NCI-H1105 treated with DMSO at 0.1 percent for 48 hours (cell line): ENCODE measurements at places on chromosomes 7 and 10.

DNA sequence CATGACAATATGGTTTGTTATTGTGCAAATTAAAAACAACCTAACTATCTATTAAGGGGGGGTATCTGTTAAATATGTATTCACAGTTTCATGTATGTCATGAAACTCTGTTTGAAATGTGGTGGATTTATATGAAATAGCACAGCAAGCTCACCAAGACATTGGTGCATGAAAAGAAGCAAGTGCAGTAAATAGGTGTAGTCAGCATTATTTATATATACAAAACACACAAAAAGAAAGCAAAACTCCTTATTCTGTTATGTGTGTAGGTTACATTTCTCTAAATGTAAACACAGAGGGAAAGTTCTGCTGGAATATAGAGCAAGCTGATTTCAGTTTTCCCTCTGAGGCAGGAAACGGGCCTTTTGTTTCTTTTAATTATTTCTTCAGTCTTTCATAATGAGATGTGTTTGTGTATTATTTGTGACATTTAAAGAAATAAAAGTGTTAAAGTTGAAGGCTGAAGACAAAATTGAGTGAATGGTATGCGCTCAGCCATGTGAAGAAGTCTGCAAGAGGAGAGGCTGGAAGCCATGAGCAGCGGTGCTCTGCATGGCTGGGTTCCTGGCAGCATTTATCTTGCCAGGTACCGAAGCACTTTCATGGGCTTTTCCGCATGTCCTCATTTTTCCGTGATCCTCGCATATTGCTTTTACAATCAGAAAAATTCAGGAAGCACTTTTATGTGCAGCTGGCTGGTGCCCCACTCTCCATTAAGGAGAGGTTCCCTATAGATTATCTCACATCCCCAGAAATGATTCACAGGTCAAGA, 38.5 kb downstream of the GRID1 start:
- DNase-seq, result no peak

- DNase-seq, result peak; percentile 78
Measured at GRCh38 chr7:152674860-152675758, 832 bp downstream of the XRCC2 start.

DNA sequence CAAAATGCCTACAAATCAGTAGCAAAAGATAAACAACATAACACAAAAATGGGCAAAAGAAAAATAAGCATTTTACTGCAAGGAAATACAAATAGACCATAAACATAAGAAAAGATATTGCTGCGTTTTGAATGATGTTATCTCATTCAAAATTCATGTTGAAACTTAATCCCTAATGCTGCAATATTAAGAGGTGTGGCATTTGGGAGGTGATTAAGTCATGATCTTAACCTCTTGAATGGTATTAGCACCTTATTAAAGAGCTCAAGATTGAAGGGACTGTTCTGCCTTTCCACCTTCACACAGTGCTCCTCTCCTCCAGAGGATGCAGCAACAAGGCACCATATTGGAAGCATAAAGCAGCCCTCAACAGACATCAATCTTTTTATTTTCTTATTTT, 12.4 kb upstream of the TNKS2 start:
- no peak for DNase-seq

DNA sequence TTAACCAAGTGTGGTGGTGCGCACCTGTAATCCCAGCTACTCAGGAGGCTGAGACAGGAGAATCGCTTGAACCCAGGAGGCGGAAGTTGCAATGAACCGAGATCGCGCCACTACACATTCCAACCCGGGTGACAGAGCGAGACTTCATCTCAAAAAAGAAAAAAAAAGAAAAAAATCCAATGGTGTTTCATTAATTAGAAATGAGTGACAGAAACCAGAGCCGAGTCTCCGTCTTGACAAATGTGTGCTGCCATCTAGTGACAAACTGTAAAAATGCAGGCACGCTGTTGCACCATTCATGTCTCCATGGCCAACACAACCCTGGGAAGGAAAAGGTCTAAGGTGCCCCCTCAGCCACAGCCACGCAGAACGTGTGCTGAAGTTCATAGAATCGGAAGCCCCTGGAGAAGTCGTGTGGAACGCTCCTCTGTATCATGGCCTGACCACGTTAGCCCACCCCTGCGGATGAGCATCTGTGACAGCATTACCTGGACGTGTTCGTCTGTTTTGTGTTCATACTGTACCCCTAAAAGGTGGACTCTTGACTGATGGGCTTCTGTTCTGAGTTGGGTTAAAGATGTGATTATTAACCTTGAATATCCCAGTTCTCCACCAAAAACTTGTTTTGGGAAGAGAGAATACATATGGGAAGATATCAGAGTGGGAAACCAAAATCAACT, 94.9 kb downstream of the LYZL2 start:
- DNase-seq, result peak; percentile 1

DNA sequence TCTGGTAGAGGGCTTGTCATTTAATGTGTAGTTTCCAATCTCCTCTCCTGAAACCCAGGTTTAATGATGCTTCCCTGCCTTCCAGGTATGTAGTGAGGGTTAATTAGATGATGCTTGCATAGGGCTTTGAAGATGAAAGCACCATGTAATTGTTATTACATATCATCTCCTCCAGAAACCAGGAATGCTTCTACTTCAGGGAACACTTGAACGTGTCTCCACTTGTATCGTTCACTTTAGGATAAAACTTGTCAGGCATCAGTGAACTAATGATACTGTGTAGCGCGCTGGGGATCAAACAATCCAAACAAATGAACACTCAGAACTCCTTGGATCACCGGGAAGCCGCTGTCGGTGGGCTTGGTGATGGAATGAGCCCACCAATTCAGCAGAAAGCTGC, 260.9 kb upstream of the FZD8 start:
- peak; percentile 68 for DNase-seq

DNA sequence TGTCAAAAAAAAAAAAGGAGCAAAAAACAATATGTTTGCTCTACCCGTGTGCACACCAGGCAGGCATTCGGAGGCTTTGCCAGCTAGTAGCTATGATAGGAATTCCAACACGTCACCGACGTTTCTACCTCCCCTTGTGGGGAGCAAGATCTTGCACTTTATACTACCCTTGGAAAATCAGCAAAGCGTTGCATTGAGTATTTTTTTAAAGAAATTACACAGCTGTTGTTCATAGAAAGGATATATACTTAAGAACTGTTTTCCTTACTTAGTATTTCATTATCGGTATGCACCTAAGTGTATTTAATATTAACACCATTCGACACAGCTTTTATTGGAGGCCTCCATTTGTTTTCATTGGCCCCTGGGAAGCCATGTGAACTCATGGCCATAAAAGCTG, 159.9 kb upstream of the MGMT start:
- no peak for DNase-seq

GRCh38 chr7:125386211-125386610, 456.6 kb upstream of the POT1 start:
- DNase-seq, result no peak

GRCh38 chr10:60649485-60650377, 128.5 kb upstream of the CDK1 start:
- DNase-seq, result peak; percentile 55
